ENCODE measurements at places on chromosomes 2 and 18. TPM values are rescaled to one million over a fixed set of nuclear protein-coding genes. Genes with fewer than 3 reads are reported as not detected.

GRCh38 chr2:189629531-189630453 lies 31.5 kb upstream of the ASNSD1 start:
- DNase-seq, result peak; percentile 36

DNA sequence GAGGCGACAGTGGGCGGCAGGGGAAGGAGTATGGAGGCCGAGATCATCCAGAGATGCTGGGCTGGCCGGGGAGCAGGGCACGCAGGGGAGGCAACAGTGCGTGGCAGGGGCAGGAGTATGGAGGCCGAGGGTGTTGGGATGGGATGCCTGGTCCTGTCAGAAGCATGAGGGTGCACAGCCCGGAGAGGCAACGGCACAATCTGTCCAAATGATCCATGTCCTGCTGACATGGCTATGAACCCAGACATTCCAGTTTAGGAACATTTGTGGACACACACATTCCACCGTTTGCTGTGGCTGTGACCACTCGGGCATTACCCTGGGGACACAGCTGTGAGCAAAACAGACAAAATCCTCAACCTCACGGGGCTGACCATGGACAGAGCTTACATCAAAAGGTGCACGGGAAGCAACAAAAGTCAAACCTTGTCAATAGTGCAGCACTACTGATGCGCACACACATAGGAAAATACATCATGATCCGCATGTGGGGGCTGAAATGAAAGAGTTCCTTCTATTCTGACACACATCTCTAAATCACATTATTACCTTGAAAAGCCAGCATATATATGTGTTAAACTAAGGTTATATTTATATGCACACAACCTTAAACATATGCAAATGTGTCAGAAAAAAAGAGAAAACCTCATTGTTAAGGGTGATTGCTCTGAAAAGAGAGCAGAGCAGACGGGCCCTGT lies 144.0 kb upstream of the GPC1 start:
- peak; percentile 26 for DNase-seq

Gene GPR155
- 9.5 TPM for polyA plus RNA-seq

GRCh38 chr2:188647430-188648070 lies 326.6 kb upstream of the COL3A1 start:
- no peak for DNase-seq

- DNase-seq, result no peak
Observed at GRCh38 chr2:150007815-150008430, 420.3 kb upstream of the MMADHC start.

DNA sequence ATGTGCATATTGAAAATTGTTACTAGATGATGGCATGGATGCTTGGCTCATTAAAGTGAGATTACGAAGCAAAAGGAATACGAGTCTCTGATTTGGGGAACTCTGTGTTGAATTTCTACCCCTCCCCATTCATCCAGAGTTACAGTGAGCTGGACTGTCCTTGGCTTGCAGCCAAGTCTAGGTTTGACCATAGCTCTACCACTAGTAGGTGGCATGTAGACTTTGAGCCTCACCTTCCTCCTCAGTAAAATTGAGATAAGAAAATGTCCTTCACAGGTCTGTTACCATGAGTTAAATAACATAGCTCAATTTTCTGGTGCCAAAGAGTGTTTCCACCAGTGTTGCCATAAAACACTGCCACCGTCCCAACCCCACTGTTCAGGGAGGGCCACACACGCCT lies 727.6 kb upstream of the ID2 start:
- DNase-seq, result no peak

GRCh38 chr18:58603375-58604067 lies 25.4 kb downstream of the ALPK2 start:
- peak; percentile 67 for DNase-seq

DNA sequence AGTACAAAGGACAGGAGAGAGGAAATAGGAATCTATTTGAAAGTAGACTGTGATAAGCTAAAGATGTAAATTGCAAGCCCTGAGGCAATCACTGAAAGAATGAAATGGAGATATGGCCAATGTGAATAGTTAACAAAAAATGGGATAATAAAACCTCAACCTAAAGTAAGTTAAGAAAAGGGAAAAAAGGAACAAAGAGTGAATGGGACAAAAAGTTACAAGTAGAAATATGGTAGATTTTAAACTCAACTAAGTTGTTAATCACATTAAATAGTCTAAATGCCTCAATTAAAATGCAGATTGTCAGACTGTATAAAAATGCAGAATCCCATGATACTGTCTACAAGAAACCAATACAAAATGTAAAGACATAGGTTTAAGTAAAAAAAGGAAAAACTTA lies 165.2 kb upstream of the RBMS1 start:
- no peak for DNase-seq

GRCh38 chr2:43100883-43101662 lies 125.3 kb downstream of the ZFP36L2 start:
- peak; percentile 58 for DNase-seq

All from renal cortex interstitium (tissue), 15 donors.